M059J (cell line): ENCODE measurements at places on chromosomes 12 and 14. TPM values are rescaled to one million over a fixed set of nuclear protein-coding genes. Genes with fewer than 3 reads are reported as not detected.
A peak's percentile ranks its signal among the peaks of the same experiment; 100 is the strongest.

Gene PNP
- 79.3 and 84.2 TPM in 2 replicates for total RNA-seq

Gene SLC7A7
- total RNA-seq: 2.6 and 3.6 TPM in 2 replicates

Gene CCNB1IP1
- 54.8 and 57.0 TPM in 2 replicates for total RNA-seq

Gene DNAH10
- total RNA-seq: not detected in 2 replicates

Gene AMIGO2
- 26.1 and 37.5 TPM in 2 replicates for total RNA-seq

Gene MIPOL1
- total RNA-seq: 0.12 TPM in 1 of 2 replicates, not detected in the other

Gene IPO8
- total RNA-seq: 14.7 and 22.9 TPM in 2 replicates

Gene NOVA1
- total RNA-seq: not detected in 2 replicates

GRCh38 chr14:29851397-29851796 is 76.2 kb downstream of the PRKD1 start:
- DNase-seq: peak; percentile 8

DNA sequence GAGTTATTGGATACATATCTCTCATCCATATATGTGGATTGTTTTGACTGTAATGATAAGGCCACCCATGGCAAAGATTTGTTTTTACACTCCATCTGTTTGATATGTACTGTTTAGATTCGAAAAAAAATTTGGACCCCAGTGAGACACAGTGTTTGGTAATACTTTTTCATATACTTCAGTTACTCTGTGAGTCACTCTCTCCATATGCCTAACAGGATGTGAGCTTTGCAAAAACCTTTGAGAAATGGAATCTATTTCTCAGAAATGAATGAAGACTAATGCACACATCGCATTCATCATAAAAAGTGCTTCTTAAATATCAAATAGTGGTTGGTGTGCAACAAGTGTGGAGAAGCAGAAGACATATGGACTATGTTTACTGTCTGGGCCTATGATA is 781.5 kb downstream of the SLC6A15 start:
- no peak for DNase-seq

GRCh38 chr12:124053851-124054250 is 80.8 kb downstream of the ZNF664 start:
- no peak for DNase-seq

DNA sequence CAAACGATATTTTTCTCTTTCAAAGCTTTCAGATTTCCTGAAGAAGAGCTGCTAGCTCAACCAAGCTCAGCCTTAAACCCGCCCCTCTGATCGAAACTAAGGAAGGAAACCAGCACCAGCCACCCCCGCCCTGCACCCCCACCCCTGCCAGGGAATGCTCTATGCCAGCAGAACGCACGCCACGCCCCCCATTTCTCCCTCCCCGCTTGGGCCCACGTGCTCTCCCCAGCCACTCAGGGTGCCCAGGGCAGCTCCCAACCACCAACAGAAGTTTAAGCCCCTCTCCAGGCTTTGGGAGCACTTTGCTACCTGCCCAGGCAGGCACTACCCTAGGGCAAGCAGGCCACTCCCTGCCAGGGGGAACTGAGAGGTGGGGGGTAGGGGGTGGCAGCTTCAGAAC is 18.8 kb upstream of the KRT78 start:
- DNase-seq: no peak

- DNase-seq: peak; percentile 66
Measured at GRCh38 chr12:91772411-91772810, 373.2 kb downstream of the BTG1 start.

DNA sequence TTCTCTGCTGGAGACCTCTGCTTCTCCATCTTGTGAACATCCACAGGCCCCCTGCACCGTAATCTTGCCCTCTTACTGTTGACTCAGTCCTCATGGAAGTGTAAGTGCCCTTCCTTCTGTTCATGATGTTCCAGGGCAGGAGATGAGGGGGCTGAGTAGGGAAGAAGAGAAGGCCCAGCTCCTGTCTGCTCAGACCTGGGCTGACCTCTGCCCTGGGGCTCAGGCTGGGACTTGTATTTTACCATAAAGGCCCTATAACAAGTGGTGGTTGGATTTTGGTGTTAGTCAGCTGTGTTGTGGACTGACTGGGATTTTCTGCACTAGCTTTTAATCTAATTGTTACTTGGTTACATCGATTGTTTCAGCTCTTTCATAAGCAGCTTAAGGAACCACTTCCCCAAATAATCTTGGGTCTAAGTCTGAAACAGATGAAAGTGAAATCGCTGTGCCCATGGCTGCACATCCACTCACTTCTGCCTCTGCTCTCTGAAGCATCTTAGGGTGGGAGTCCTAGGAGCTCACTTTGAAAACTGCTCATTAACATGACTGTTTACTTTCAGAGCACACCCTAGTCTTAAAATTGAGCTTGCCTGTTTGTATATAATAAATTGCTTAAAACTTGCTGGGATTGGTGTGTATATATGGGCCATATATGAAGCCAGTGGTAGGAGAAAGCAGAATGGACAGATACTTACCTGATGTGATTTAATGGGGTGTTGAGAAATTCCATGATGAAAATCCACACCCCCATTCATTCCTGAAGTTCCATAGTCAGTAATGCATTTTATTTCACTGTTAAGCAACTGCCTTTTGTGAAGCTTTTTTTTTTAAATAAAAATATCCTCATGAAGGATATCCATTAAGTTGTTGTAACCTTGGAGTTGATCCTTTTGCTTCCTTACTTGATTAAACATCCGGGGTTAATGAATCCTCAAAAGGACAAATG is 17.7 kb downstream of the C12orf71 start:
- no peak for DNase-seq

- DNase-seq: no peak
Measured at GRCh38 chr12:8637666-8638065, 25.0 kb downstream of the MFAP5 start.

DNA sequence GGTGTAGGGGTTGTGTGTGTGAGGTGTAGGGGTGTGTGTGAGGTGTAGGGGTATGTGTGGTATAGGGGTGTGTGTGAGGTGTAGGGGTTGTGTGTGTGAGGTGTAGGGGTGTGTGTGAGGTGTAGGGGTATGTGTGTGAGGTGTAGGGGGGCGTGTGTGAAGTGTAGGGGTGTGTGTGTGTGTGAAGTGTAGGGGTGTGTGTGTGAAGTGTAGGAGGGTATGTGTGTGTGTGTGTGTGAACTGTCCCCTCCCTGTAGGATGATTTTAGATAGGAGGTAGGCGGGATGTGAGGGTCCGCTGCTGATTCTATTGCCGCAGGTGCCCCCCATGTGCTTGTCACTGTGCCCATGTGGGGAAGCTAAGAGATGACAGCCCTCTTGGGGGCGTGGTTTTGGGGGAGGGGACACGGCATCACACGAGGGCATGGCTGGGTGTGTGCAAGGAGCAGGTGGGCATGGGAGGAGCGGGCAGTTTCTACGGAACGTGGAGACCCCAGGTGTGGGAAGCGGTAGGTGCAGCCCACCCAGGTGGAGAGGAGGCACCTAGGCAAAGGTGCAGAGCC is 88.5 kb downstream of the DDX51 start:
- no peak for DNase-seq

DNA sequence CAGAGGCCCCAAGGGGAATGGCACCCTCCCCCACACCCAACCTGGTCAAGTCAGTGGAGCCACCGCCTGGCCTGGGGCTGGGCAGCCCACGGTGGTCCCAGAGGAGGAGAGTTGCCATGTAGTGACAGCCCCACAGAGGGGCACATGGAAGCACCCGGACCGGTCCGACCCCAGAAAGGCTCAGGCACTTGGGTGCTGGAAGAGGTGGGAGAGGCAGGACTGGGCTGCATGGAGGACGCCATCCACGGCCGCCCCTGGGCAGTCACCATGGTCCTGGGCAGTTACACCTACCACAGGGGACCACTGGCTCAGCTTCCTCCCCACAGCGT is 37.9 kb upstream of the TMEM179 start:
- DNase-seq: no peak

GRCh38 chr14:55303691-55304145 is 32.5 kb downstream of the FBXO34 start:
- DNase-seq: no peak

- peak; percentile 56 for DNase-seq
Measured at GRCh38 chr12:953776-954175, 4.3 kb upstream of the RAD52 start.

DNA sequence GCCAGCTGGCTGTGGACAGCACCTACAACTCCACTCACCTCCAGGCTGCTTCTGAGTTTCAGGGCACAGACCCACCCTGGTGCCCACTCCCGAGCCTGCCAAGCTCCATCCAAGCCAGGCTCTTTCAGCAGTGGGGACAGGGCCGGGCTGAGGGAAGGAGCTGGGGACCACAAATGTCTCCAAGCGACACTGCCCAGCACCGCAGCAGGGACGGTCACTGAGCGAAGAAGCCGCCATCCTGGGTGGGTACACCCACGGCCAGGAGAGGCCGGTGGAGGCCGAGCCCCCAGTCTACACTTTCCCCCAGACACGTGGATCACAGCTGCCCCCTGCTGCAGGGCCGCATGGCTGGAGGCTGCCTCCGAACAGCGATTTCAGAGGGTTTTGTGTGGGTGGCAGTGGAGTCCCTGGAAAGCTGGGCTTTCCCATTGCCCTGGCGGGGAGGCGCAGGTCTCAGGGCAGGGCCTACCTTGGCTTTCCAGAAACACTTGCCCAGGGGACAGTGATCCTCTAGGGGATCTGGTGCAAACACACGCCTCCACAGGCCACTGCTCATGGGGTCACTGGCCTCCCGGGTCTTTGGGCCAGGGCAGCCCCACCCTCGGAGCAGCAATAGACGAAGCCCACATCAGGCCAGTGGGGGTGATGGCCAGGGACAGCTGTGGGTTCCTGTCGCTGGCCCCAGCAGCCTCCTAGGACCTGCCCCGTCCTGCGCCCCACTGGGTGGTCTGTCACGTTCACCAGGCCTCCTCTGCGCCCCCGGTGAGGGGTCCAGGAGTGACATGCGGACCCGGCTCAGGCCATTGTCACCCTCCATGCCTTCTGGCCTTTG is 1.2 kb upstream of the GPR132 start:
- no peak for DNase-seq
